ENCODE measurements at places on chromosomes 13 and 19. TPM values are rescaled to one million over a fixed set of nuclear protein-coding genes. Genes with fewer than 3 reads are reported as not detected.
A peak's percentile ranks its signal among the peaks of the same experiment; 100 is the strongest.

NCR1 gene
- 0.10 TPM for total RNA-seq

EHD2 gene
- total RNA-seq = 6.3 TPM

DNA sequence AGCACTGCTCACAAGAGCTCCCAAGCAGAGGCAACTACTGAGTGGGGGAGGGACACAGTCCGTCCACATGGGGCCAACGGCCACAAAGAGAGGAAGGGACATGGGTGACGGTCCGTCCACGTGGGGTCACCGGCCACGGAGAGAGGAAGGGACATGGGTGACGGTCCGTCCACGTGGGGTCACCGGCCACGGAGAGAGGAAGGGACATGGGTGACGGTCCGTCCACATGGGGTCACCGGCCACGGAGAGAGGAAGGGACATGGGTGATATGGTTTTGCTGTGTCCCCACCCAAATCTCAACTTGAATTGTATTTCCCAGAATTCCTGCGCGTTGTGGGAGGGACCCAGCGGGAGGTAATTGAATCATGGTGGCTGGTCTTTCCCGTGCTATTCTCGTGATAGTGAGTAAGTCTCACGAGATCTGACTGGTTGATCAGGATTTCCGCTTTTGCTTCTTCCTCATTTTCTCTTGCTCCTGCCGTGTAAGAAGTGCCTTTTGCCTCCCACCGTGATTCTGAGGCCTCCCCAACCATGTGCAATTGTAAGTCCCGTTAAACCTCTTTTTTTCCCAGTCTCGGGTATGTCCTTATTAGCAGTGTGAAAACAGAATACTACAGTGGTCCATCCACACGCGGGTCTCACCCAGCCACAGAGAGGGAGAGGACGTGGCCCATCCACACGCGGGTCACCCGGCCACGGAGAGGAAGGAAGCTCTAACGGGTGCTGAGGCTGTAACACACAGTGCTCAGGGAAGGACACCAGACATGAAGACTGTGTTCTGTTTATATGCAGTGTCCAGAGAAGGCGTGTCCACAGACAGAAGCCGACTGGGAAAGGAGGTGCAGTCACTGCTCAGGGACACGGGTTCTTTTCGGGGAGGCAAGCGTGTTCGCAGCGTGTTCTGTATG lies 48.5 kb downstream of the GAS6 start:
- DNase-seq = no peak

DNA sequence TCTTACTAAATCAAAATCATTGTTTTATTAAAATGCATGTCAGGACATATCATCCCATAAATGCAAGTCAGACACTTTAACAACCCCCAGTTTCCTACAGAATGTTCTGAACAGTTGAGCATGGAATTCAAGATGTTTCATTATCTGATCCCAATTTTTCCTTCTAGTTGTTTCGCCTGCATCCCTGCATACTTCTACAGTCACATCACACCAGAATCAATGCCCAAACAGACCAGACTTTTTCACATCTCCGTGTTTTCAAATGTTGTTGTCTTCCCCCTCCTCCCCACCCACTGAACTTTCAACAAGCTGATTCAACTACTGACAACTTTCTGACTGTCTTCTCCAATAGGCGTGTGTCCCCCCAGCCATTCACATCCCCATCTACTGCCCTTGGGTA lies 48.6 kb downstream of the LHFPL6 start:
- DNase-seq = no peak

- no peak for DNase-seq
Observed at GRCh38 chr13:80654638-80655249, 313.8 kb upstream of the SPRY2 start.

- no peak for DNase-seq
Observed at GRCh38 chr13:36872621-36873020, 47.4 kb downstream of the SMAD9 start.

GRCh38 chr13:60137911-60138560 lies 25.7 kb downstream of the DIAPH3 start:
- no peak for DNase-seq

DNA sequence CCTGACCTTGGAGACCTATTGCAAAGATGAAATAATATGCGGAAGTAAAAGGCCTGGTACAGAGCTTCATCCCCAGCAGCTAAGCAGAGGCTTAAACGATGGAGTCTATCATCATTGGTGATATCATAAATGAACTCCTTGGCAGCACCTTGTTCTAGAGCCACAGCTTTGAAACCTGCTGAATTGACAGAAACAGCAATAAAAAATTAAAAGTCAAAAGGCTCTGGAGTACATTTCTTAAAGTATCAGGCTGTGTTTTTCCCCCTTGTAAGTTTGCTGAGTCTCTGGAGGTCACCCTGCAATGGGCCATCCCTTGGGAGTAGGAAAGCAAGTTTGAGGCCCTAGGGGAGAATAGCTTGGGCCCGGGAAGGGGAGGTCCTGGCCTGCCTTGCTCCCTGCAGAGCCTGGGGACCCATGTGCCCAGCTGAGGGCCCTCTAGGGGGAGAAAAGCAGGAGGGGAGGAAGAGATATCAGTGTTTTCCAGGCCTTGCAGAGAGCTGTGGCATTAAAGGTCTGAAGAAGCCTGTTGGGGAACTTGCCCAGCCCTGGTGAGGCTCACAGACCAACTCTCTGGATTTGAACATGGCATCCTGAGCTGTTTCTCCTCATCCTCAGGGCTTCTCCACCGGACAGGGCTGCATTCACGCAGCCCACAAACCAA lies 416.1 kb downstream of the ZNF536 start:
- no peak for DNase-seq

GRCh38 chr13:39892721-39893685 lies 237.5 kb downstream of the COG6 start:
- DNase-seq = no peak

GRCh38 chr13:65943708-65944107 lies 1286.4 kb downstream of the PCDH9 start:
- DNase-seq = no peak

CILP2 gene
- 0.10 TPM for total RNA-seq

DNA sequence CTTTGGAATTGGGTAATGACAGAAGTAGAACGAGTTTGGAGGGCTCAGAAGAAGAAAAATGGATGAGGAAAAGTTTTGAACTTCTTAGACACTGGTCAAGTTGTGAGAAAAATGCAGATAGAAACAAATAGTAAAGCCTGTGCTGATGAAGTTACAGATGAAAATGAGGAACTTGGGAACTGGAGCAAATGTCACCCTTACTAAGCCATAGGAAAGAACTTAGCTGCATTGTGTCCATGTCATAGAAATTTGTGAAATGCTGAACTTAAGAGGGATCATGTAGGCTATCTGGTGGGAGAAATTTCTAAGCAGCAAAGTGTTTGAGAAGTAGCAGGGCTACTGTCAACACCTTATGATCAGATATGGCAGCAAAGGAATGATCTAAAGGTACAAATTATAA lies 289.2 kb upstream of the PCDH9 start:
- DNase-seq = no peak

BEST2 gene
- not detected for total RNA-seq

DNA sequence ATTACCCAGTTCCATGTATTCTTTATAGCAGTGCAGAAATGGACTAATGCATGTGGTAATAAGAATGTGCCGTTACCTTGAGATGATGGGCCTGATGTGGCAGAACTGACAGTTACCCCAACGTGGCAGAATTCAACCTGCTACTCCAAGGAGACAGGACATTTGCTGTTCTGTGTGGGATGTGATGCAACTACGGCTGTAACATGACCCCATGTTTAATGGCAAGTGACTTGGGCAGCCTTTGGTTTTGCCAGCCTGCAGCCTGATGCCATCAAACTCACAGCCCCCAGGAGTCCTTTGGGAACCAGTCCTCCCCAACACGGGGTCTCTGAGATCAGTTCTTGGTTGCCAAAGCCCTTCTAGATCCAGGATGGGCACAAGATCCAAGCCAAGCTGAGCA lies 107.3 kb downstream of the ZNF557 start:
- DNase-seq = no peak

DNA sequence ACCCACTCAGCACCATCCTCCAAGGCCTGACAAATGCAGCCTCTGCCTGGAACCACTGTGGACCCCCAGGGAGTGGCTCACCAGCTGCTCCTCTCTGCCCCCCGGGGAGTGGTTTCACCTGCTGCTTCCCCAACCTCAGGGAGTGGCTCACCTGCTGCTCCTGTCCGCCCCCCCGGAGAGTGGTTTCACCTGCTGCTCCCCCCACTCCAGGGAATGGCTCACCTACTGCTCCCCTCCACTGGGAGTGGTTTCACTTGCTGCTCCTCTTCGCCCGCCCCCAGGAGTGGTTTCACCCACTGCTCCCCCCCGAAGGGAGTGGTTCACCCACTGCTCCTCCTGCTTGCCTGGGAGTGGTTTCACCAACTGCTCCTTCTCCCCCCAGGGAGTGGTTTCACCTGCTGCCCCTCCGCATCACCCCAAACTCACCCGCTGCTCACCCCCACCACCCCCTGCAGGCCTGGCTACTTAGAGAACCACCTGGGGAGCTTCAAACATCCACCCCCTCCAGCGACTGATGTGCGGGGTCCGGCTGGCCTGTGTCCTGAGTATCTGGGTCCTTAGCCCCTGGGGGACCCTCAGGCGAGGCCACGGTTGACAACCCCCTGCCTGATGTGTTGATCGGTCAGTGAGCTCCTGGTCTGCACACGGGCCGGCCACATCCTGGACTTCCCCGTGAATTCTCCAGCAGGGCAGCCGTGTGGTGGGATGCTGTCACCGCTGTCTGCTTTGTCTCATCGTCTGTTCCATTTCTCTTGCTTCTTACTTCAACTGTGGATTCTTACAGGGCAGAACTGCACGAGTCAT lies 14.6 kb upstream of the TMEM255B start:
- DNase-seq = no peak

GRCh38 chr19:3984908-3985642 lies at the start of gene EEF2:
EEF2 (minus strand) TSS chr19:3985463; CDS start chr19:3985380, 83 bp downstream.
- peak; percentile 91 for DNase-seq

DNA sequence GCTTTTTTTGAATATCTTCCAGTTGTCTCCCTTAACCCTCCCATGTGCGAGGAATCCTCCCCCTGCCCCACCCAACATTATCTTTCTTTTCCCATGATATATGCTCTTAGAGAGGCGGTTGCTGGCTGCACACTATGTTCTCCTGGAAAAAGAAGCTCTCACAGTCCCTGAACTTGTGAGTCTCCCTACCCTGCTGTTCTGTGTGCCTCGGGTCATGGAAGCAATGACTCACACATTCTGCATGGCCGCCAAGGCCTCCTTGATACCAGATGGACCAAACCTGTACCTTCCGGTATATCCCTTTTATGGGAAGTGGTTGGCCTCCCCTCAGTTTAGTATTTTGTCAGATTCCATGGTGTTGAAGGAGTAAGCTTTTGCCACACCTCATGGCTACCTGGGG lies 705.4 kb downstream of the SLITRK6 start:
- DNase-seq = no peak

GARIN5A gene
- total RNA-seq = 1.8 TPM

- no peak for DNase-seq
Observed at GRCh38 chr13:19567820-19568534, 6.6 kb upstream of the TPTE2 start.

DNA sequence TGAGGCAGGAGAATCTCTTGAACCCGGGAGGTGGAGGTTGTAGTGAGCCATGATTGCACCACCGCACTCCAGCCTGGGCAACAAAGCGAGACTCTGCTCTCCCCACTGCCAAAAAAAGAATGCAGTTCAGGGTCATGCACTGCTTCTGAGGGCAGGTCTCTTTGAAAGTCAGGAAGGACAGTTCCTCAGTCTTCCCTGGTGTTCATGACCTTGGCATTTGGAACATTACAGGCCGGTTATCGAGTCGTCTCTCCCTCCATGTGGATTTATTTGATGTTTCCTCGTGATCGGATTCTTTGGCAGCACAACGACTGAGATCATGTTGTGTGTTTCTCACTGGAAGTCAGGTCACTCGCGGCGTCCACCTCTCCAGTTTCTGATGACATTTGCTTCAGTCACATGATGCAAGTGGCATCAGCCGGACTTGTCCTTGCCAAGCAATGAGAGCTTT lies 17.2 kb downstream of the FGF21 start:
- peak; percentile 94 for DNase-seq

DNA sequence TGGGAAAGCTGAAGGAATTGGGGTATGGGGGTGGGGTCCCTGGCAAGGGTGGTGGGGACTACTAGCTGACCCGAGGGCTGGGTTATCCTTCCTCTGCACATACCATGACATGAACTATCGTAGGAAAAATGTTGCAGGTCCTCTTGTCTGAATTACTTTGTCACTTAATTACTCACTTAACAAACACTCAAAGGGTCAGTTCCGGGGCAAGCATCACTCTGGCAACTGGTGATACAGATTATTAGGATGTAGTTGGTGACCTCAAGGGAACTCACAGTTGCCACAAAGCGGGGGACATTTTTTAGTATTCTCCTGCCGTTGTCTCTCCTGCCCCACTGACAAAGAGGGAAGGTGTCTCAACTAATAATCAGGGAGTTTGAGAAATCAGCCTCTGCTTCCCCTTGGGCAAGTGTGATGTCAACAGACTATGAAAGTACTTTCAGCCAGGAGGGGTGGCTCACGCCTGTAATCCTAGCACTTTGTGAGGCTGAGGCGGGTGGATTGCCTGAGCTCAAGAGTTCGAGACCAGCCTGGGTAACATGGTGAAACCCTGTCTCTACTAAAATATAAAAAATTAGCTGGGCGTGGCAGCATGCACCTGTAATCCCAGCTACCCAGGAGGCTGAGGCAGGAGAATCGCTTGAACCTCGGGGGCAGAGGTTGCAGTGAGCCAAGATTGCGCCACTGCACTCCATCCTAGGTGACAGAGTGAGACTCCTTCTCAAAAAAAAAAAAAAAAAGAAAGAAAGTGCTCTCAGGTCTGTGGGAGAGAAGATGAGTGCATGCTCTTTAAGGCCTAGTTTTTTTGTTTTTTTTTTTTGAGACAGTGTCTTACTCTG lies 10.3 kb downstream of the DNAJB1 start:
- DNase-seq = no peak

CASP14 gene
- total RNA-seq = not detected

GRCh38 chr13:44309794-44310757 lies 63.5 kb upstream of the SERP2 start:
- DNase-seq = no peak

DNA sequence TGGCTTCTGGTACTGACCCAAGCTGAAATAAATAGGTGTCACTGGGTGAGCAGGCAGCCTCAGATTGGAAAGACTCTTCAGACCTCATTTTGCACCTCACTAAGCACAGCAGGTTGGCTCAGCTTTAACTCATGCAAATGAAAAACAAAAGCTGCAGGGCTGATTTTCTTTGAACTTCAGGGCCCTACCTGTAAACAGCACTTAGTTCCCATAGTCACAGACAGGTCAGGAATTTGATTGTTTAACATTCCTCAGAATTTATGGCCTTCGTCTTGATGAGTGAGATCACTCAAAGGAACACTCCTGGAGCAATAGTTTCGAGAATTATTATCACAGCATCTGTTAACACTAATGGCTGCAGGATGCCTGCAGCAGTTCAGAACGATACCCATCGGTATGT lies 718.5 kb downstream of the EFNB2 start:
- no peak for DNase-seq

CBLC gene
- 14.0 TPM for total RNA-seq

FPR2 gene
- total RNA-seq = 0.73 TPM

GRCh38 chr19:33022472-33023116 lies 42.1 kb downstream of the RHPN2 start:
- no peak for DNase-seq
